ENCODE measurements at places on chromosomes 3 and 15.

DNA sequence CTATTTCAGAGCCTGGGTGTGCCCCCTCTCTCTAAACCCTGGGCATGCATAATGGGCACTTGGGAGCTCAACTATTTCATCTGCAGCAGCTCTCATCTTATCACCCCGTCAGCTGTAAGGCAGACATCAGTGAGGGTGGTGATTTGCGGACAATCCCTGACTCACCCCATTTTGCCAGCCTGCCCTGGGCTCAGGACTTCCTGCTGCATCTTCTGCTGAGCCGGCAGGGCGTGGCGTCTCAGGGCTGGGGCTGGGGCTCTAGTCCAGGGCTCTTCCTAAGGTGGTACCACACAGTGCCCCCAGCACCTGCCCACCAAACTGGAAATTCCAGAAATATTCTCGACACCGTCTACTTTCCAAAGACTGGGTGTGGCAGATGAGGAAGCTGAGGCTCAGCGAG is 925 bp upstream of the PSTPIP1 start:
- peak overlapping the region; percentile 94 for H3K4me3 ChIP-seq
- peak overlapping the region; percentile 95 for H3K27ac ChIP-seq
- H3K27me3 ChIP-seq, result no peaks in the 10 kb centered on the region
- H3K4me1 ChIP-seq, result peaks cover 69% of the 10 kb centered on the region
- H3K36me3 ChIP-seq, result peaks cover 21% of the 10 kb centered on the region

DNA sequence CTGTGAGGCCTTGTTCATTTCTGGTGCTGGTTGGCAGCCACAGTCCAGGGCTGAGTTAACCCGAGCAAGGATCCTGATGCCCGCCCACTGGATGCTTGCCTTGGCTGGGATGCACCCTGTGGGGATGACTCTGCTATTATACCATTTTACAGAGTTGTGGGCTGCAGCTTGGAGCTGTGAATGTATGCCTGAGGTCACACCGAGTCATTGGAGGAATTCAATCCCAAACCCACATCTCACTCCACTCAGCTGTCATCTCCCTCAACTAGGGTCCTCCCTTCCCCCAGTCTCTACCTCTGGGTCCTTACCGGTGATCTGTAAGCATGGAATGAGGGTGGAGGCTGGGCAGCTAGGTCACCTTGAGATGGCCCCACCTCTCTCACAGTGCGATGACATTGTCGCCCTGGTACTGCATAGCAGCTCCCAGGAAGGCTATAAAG is 22.1 kb downstream of the MAPKAPK3 start:
- H3K27me3 ChIP-seq, result no peaks in the 10 kb centered on the region
- H3K27ac ChIP-seq, result peak overlapping the region; percentile 19
- H3K36me3 ChIP-seq, result peaks cover 49% of the 10 kb centered on the region
- no peak overlapping the region for H3K4me3 ChIP-seq

DNA sequence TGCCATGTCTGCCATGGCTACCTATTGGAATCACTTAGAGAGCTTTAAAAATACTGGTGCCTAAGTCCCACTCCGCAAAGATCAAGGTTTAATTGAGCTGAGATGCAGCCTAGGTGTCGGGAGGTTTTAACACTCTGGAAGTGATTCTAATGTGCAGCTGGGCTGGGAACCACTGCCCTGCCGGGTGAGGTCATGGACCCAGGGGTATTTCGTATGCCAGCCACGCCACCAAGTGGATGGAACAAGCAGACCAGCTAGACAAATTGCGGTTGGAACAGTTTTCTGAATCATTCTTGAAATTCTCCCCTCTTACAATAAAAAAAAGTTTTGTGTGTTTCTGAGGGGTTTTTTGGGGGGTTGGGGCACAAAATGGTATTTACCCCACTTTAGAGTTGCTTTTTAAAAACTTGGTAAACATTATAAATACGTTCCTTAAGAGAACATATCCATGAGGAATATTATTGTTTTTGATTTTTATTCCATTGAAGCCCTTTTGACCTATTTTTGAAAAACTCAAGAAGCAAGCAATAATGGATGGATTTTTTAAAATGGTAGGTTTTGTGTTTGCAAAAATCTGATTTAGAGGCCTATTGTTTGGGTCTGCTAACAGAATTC is 66.2 kb upstream of the CSTA start:
- peak; percentile 61 for DNase-seq
- peaks cover 7% of the 10 kb centered on the region for H3K4me1 ChIP-seq
- no peaks in the 10 kb centered on the region for H3K36me3 ChIP-seq
- no peak overlapping the region for H3K27ac ChIP-seq
- H3K27me3 ChIP-seq, result peaks cover 24% of the 10 kb centered on the region

GRCh38 chr3:14740983-14741382 is 66.0 kb downstream of the C3orf20 start:
- DNase-seq, result no peak
- no peaks in the 10 kb centered on the region for H3K4me1 ChIP-seq

DNA sequence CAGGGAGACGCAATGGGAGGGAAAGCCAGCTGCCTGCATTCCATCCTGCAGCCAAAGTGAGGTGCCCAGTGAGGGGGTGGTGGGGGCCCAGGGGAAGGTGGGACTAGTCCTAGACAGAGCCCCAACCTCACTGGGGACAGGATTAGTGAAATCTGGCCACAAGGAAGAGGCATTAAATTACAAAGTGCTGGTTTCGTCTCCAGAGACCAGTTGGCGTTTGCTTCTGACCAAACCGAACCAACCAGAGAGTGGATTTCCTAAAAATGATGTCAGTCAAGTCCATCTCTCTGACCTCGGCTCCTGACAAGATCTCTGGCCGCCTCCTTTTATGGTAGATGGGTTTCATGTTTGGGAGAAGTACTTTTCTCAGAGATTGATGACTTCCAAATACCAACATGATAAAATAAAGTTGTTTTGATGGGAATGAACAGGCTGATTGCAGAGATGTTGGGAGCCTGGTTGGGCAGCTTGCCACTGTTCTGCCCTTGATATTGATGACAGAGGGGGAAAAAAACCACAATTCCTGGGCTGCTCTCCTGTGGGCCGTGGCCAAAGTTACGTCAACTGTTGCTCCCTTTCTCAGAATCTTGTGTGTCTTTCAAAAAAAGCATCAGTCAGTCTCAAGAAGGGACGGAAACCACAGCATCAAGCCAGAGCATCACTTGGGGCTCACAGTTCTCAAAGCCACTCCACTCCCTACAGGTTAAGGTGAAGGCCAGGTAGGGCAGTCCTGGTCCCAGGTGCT is 24.6 kb downstream of the ITGA11 start:
- DNase-seq, result no peak
- no peaks in the 10 kb centered on the region for H3K36me3 ChIP-seq
- H3K27me3 ChIP-seq, result peaks cover 27% of the 10 kb centered on the region
- H3K4me1 ChIP-seq, result no peaks in the 10 kb centered on the region
- no peak overlapping the region for H3K4me3 ChIP-seq

DNA sequence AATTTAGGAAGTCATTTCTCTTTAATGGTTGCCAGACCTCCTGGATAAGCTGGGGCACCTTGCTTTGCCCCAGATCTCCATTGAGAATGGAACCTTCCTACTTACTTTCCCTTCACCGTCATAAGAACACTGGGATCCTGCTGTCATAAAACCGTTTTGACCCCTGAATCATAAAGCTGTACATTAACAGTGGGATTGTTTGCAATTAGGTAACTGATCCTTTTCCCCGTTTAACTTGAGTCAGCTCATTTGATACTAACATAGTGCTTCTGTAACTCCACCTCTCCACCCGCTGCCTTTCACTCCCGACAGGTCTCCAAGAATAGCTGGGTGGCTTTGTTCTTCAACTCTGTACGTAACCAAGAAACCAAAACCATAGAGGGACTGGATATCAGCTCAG is 308.2 kb upstream of the WNT5A start:
- no peaks in the 10 kb centered on the region for H3K4me1 ChIP-seq
- no peak for DNase-seq
- H3K36me3 ChIP-seq, result no peaks in the 10 kb centered on the region
- no peaks in the 10 kb centered on the region for H3K27me3 ChIP-seq
- H3K27ac ChIP-seq, result no peak overlapping the region

- peaks cover 5% of the 10 kb centered on the region for H3K27me3 ChIP-seq
- H3K4me3 ChIP-seq, result peak overlapping the region; percentile 4
- H3K36me3 ChIP-seq, result peaks cover 24% of the 10 kb centered on the region
- DNase-seq, result no peak
- no peak overlapping the region for H3K27ac ChIP-seq
- peaks cover 93% of the 10 kb centered on the region for H3K4me1 ChIP-seq
These were observed 13.5 kb downstream of the SLCO3A1 start for GRCh38 chr15:91866971-91867372.

GRCh38 chr15:82045179-82045891 is 483 bp downstream of the MEX3B start:
- H3K4me1 ChIP-seq, result peaks cover 19% of the 10 kb centered on the region
- H3K4me3 ChIP-seq, result peak overlapping the region; percentile 84
- peak; percentile 40 for DNase-seq
- H3K36me3 ChIP-seq, result peaks cover 4% of the 10 kb centered on the region

- no peaks in the 10 kb centered on the region for H3K4me1 ChIP-seq
- no peak overlapping the region for H3K27ac ChIP-seq
- H3K36me3 ChIP-seq, result no peaks in the 10 kb centered on the region
- no peak for DNase-seq
- no peak overlapping the region for H3K4me3 ChIP-seq
These were observed 1268.7 kb downstream of the SI start for GRCh38 chr3:163809540-163809993.

- no peak for DNase-seq
- no peak overlapping the region for H3K4me3 ChIP-seq
- H3K36me3 ChIP-seq, result no peaks in the 10 kb centered on the region
- H3K27me3 ChIP-seq, result peaks cover 31% of the 10 kb centered on the region
- H3K27ac ChIP-seq, result no peak overlapping the region
- H3K4me1 ChIP-seq, result peaks cover 5% of the 10 kb centered on the region
These were observed 31.0 kb downstream of the ENTPD3 start for GRCh38 chr3:40417845-40418543.

GRCh38 chr3:178152031-178152806 is 384.0 kb upstream of the KCNMB2 start:
- no peaks in the 10 kb centered on the region for H3K27me3 ChIP-seq
- H3K4me3 ChIP-seq, result no peak overlapping the region
- no peak for DNase-seq
- no peaks in the 10 kb centered on the region for H3K4me1 ChIP-seq
- H3K36me3 ChIP-seq, result no peaks in the 10 kb centered on the region

DNA sequence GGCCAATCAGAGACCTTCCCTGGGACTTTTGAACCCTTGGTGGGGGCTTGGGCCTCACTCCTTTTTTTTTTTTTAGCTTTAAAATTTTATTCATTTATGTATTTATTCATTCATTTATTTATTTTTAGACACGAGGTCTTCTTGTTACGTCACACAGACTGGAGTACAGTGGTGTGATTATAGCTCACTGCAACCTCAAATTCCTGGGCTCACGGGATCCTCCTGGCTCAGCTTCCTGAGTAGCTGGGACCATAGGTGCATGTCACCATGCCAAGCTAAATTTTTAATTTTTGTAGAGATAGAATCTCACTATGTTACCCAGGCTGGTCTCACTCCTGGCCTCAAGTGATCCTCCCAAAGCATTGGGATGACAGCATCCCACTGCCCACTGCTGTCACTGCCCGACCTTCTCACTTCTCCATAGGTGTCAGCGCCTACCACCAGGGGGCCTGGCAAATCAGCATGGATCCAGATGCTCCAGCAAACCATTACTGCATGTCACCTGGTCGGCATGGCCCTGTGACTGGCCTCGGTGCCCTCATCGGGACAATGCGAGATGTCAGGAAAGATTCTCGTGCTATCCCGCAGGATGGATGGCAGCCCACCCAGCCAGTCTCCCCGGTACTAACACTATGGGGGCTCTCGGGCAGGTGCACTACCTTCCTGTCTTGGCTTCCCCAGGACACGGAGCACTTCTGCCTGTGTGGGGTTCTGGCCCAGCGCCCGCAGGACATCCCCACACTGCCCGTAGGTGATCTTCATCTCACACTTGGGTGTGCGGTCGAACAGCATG is 3.0 kb downstream of the MYL3 start:
- no peak overlapping the region for H3K27ac ChIP-seq
- no peaks in the 10 kb centered on the region for H3K36me3 ChIP-seq
- H3K4me3 ChIP-seq, result no peak overlapping the region

DNA sequence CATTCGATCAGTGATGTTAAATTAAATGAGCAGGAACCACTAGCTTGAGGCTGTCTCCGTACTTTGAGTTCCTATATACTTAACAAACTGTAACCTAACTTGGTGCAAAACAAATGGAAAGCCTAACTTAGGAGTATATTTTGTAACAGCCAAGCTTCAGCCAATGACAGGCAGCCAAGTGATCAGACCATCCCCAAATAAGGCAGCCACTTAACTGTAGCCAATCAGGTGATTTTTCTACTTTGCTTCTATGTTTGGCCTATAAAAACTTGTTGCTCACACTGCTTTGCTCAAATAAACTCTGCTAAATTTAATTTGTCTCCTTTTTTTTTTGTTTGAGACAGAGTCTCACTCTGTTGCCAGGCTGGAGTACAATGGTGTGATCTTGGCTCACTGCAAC is 19.3 kb upstream of the ZNF770 start:
- H3K4me3 ChIP-seq, result no peak overlapping the region
- no peak for DNase-seq
- no peaks in the 10 kb centered on the region for H3K4me1 ChIP-seq
- no peaks in the 10 kb centered on the region for H3K36me3 ChIP-seq
- H3K27ac ChIP-seq, result no peak overlapping the region
- H3K27me3 ChIP-seq, result peaks cover 5% of the 10 kb centered on the region

- H3K36me3 ChIP-seq, result no peaks in the 10 kb centered on the region
- H3K4me3 ChIP-seq, result no peak overlapping the region
- DNase-seq, result no peak
These were observed 124.6 kb upstream of the KCNAB1 start for GRCh38 chr3:155995525-155996370.

DNA sequence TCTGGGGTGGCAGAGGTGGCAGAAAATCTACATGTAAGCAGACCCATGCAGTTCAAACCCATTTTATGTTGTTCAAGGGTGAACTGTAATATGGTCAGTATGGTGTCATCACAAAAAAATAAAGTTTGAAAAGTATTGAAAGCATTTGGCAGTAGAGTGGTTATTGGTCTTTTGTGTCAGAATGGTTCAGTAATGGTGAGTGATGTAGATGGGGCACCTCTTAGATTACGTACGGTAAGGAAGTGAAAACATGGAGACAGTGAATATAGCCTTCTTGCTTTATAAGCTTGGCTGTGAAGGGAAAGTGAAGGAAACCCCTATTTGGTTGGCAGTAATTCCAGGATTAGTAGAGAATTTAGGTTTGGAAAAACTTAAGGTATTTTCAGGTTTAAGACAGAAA is 17.2 kb upstream of the CCNB2 start:
- DNase-seq, result no peak
- H3K4me1 ChIP-seq, result no peaks in the 10 kb centered on the region
- H3K4me3 ChIP-seq, result no peak overlapping the region
- H3K36me3 ChIP-seq, result peaks cover 44% of the 10 kb centered on the region
- H3K27ac ChIP-seq, result no peak overlapping the region
- H3K27me3 ChIP-seq, result no peaks in the 10 kb centered on the region

All from activated naive CD4-positive, alpha-beta T cell treated with anti-CD3 and anti-CD28 coated beads, Interleukin-2, amount 10 ng/mL, durations not matched to agents 7 days and 5 days (primary cell).